NCI-H510A treated with DMSO at 0.1 percent for 48 hours (cell line): ENCODE measurements at places on chromosomes 7 and 10.

DNA sequence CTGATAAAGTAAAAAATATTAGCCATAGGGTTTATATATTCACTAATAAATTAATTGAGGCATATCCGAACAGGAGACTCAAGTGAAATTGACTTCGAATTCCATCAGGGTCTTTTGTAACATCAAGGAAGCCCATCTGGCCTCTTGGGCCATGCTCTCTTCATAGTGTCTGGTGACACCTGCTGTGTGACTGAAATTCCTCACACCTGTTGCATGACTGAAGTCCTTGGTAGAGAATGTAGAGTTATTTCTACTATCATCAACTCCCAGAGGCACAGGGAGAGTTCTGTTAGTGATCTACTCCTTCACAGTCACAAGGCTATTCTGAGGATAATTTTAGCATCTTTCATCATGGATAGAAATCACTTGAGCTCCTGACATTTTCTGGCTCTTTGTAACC is 138.3 kb upstream of the LSM8 start:
- no peak for DNase-seq

DNA sequence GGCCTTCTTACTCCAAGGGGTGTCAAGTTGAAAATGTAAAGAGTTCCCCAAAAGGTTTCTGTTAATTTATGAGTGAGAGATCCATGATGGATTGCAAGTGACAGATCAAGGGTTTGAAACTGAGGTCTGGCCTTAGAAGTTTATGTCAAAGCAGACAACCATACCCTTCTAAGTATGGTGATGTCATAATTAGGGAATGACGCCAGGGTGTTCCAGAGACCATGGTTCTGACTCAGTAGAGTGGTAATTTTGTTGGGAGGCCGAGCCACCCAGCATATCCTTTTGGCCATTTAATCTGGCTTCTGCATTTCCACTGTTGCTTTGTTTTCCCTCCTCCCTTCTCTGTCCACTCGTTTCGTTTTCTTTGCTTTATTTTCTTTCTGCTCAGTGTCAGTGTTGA is 2.7 kb downstream of the TRUB1 start:
- no peak for DNase-seq

DNA sequence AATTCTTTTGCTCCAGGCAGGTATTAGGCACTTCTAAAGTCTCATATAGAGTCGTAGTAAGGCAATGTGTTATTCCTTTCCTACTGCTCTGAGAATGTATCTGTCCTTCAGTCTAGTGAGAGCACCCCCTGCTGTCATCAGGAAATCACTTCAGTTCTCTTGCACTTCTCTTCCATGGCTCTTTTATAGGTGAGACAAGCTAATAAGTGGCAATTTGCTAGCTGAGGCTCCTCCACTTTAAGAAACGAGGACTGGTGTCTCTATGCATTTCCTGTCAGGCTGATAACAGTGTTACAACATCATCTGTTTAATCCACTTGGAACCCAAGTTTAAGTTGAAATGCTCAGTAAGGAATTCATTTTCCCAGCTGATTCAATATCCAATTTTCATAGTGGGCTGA is 350.6 kb downstream of the TFEC start:
- peak; percentile 13 for DNase-seq

- DNase-seq, result peak; percentile 23
Measured at GRCh38 chr7:88758381-88759229, 895 bp upstream of the ZNF804B start.

DNA sequence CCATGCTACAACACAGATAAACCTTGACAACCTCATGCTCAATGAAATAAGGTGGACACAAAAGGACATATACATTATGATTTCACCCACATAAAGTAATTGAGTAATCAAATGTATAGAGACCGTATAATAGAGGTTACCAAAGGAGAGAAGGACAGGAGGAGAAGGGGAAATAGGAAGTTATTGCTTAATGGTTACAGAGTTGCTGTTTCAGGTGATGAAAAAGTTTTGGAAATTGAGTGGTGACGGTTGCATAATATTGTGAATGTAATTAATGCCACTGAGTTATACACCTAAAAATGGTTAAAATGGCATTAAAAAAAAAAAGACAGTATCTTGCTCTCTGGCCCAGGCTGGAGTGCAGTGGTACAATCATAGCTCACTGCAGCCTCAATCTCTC is 1.5 kb upstream of the OGDH start:
- no peak for DNase-seq

DNA sequence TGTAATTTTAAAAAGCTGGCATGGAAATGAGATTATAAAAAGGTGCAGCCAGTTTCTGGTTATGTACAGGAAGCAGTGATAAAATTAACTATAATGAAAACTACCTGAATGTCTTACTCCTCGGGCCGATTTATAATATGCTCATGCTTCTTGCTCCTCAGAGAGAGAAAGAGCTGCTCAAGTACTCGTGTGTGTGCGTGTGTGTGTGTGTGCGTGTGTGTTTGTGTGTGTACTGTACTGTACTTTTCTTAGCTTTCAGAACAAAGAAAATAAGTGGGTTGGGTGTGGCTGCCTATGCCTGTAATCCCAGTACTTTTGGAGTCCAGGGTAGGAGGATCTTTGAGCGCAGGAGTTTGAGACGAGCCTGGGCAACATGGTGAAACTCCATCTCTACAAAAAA is 96.6 kb upstream of the NMT2 start:
- DNase-seq, result no peak

DNA sequence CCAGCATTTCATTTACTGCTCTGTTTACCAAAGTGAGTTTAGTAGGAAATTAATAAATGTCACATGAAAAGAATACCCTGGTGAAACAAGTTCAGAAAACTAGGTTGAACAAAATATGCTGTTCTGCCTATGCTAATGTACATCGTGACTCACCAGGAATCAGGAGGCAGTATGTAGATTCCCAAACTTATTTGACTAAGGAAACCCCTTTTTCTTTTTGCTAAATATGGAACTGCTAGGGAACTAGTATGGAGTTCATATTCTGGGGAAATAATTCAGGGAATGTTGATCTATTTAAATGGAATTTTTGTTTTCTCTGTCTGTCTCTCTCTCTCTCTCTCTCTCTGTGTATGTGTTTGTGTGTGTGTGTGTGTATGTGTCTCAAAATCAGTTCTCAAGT is 49.9 kb upstream of the EXOC4 start:
- DNase-seq, result no peak

DNA sequence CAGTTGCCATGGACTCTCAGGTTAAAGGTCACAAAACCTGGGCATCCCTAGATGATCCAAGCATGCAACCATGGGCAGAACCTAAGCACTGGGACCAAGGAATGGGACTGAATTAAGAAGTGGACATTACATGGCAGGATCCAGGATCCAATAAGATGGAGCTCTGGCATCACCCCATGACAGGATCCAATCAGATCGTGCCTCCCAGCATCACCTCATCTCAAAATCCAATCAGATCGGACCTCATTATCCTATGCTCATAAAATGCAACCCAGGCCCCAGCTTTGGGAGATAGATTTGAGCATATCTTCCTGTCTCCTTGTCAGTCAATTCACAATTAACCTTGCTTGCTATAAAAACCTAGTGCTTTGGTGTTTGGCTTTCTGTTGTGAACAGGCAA is 616.1 kb downstream of the PARD3 start:
- no peak for DNase-seq

- no peak for DNase-seq
Measured at GRCh38 chr10:125148528-125148927, 11.8 kb downstream of the CTBP2 start.

GRCh38 chr7:127107601-127108007 is 145.1 kb downstream of the GRM8 start:
- DNase-seq, result no peak

- no peak for DNase-seq
Measured at GRCh38 chr7:39054731-39055130, 77.0 kb downstream of the POU6F2 start.

- DNase-seq, result no peak
Measured at GRCh38 chr10:66505003-66505657, 420.7 kb upstream of the LRRTM3 start.

DNA sequence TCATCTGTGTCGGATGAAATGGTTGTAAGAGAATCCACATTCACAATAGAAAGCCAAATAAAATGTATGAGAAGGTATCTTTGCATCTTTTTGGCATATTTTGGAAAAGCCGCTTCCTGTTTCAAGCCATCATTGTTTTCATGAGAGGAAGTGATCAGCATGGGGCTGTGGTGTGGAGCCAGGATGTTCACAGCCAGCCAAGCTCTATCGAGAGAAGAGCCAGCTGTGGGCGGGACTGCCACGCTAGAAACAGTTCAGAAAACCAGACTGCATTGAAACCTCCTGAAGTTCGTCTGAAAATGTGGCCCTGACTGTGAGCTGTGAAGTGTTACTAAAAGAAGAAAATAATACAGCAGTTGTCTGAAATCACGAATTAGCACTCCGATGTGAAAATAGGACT is 21.2 kb upstream of the NPS start:
- no peak for DNase-seq

DNA sequence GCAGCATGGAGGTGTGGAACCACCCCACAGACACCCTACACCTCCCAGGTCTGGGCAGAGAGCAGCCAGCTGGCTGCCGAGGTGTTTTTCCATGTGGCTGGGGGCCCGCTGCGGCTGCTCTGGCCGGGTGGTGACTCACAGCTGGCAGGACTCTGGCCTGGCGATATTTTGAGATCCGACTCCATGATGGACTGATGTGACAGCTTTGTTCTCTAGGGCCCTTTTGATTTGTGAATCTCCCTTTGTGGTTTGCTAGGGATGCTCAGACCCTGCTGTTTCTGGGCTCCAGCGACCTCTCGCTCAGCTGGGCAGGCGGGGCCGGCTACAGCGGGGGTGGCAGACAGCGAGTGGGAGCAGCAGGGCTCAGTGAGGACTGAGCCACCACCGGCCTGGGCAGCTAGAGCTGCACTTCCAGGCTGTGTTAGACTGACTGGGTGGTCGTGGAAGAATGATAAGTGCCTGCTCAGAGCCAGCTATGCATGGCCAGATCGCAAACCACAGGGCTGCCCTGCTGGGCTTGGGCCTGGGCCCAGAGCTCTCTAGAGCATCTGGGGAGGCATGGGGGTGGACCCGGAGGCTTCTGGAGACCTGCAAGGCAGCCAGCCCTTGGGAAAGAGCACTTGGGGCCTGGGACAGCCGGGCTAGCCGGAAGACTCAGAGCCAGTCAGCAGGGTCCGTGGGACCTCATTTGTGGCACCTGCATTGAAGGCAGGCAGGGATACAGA is 46.2 kb upstream of the GDF10 start:
- no peak for DNase-seq

DNA sequence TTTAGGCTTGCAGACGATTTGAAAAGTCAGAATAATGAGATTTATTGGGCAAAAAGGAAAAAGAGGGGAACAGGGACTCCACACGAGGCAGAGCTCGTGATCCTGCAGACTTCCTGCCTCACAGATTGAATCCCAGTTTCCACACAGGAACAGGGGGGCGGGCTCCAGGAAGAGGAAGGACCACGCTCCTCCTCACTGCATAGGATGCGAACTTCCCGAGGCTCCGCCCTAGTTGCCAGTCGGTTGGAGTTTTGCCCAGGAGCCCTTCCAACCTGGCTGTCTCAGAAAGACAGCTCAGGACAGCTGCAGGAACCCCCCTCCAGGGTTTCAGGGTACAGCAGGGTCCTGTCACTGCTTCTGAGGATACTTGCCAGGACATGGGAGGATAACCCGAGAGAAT is 488.3 kb upstream of the ADARB2 start:
- DNase-seq, result no peak

GRCh38 chr10:44986179-44986578 is 7.6 kb upstream of the DEPP1 start:
- no peak for DNase-seq

DNA sequence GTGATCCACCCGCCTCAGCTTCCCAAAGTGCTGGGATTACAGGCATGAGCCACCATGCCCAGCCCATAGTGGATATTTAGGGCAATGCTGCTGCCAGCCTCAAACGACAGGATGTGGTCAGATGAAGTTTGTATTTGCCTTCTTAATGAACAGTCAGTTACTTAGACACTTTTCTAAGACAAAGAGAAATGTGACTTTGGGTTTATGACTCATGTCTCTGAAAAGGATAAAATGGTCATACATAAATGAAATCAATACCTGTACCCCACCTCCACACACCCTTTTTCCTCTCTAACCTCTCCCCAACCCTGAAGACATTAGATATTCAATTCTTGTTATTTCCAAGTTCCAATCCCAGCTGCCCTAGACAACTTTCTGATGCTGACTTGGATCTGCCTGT is 109.3 kb upstream of the INSIG1 start:
- DNase-seq, result no peak

- DNase-seq, result no peak
Measured at GRCh38 chr10:119022846-119023552, 6.5 kb upstream of the NANOS1 start.

GRCh38 chr7:126370038-126370668 is 882.6 kb downstream of the GRM8 start:
- no peak for DNase-seq

DNA sequence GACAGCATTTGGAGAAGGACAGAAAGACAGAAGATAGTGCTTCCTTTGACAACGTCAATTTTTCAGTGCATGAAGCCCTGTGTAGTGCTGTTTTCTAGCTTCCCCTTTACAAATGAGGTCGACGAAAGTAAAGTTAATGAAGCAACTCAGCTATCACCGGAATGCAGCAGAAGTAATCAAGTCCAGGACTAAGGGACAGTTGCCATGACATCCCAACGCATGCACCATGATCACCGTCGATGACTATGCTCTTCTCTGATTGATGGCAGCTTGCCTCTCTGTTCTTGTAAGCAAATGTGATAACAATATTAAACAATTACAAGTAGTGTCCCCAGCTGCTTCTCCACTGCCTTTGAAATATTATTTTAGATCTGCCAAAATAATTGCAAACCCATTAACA is 205.8 kb downstream of the FRMD4A start:
- DNase-seq, result no peak

- no peak for DNase-seq
Measured at GRCh38 chr7:151232917-151233701, 826 bp downstream of the CHPF2 start.

- DNase-seq, result no peak
Measured at GRCh38 chr10:74177140-74177677, 26.2 kb downstream of the ADK start.

DNA sequence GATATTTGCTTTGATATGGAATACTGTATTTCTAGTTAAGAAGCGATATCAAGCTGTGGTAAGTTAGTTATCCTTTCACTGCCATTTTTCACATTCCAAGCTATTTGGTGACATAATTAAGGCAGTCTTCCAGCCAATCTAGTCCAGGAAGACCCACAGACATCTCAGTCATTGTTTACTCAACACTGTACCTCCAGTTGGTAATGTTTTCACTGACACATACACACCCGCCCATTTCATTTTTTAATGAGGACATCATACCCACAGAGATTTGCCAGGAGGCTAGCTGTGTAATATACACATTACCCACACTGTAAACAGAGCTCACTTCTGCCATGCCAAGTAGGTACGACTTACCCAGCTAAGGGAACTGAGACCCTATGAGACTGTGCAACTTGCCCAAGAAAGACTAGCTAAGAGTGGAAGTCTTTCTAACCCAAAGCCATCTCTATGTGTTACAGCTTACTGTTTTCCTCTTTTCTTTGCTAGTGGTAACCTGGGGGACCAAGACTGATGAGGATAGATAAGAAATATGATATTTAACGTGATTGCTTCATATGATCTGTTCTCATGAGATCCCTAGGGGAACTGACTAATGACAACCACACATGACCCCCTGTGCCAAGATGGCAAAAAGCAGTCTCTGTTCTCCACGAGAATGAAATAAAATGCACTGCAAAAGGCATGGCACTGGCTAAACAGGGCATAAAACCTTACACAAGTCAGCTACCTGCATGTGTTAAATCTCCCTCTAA is 179.0 kb downstream of the DGKI start:
- DNase-seq, result no peak
